ENCODE measurements at places on chromosomes 12 and 14.

GRCh38 chr14:33901426-33902155 lies 49.3 kb downstream of the EGLN3 start:
- no peak for DNase-seq

DNA sequence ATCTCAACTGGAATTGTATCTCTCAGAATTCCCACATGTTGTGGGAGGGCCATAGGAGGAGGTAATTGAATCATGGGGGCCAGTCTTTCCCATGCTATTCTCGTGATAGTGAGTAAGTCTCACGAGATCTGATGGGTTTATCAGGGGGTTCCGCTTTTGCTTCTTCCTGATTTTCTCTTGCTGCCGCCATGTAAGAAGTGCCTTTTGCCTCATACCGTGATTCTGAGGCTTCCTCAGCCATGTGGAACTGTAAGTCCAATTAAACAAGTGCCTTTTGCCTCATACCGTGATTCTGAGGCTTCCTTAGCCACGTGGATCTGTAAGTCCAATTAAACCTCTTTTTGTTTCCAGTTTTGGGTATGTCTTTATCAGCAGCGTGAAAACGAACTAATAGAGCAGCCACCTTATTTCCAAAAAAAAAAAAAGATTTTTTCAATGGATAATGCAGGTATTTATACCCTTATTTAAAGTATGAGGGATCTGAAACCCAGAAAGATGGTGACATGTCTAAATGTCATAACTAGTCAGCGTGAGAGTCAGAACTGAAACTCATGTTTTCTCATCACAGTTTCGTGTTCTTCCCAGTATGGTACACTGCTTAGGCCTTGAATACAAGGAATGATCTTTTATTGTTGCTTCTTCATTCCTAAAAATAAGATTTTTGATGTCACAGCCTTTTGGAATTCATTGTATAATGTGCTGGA lies 89.6 kb downstream of the ERC1 start:
- DNase-seq, result no peak

GRCh38 chr14:72743626-72744025 lies 150.3 kb downstream of the DPF3 start:
- DNase-seq, result no peak

DNA sequence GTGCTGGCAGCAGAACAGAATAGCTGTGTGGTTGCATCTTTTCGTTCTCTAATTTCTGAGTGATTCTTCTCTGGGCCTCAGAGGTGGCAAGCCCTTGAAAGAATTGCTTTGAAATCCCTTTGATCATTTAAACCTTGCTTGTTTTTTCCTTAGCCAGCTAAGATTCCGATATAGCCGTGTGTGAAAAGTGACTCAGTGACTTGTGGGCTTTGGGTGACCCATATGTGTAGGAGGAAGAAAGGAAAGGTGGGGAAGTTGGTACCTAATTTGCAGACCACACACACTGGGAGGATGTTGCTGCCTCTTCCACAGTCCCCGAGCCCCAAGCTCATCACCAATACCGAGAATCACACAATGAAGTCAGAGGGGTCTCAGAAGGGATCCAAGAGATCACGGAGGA lies 18.8 kb downstream of the SLC24A4 start:
- no peak for DNase-seq

GRCh38 chr12:79439175-79439825 lies 251.5 kb downstream of the PAWR start:
- DNase-seq, result no peak

DNA sequence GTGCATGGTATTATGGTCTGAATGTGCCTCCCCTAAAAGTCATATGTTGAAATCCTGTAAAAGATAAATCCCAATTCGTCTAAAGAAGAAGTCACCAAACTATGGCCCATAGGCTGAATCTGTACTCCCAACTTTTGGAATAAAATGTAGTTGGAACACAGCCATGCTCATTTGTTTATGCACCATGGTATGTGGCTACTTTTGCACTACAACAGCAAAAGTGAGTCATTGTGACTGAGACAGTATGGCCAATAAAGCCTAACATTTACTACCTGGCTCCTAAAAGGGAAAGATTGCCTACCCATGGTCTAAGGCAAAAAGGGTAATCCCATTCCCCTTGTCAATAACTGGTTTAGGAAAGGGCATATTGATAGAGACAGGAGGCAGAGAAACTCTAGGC lies 101.8 kb downstream of the LRIG3 start:
- no peak for DNase-seq
